ENCODE measurements at places on chromosomes 5 and 9.

- no peak for DNase-seq
Measured at GRCh38 chr9:83294816-83295215, 231.9 kb upstream of the RASEF start.

- no peak for DNase-seq
Measured at GRCh38 chr5:155905364-155905763, 421.6 kb upstream of the SGCD start.

- DNase-seq, result no peak
Measured at GRCh38 chr5:64872044-64872443, 103.3 kb downstream of the CWC27 start.

DNA sequence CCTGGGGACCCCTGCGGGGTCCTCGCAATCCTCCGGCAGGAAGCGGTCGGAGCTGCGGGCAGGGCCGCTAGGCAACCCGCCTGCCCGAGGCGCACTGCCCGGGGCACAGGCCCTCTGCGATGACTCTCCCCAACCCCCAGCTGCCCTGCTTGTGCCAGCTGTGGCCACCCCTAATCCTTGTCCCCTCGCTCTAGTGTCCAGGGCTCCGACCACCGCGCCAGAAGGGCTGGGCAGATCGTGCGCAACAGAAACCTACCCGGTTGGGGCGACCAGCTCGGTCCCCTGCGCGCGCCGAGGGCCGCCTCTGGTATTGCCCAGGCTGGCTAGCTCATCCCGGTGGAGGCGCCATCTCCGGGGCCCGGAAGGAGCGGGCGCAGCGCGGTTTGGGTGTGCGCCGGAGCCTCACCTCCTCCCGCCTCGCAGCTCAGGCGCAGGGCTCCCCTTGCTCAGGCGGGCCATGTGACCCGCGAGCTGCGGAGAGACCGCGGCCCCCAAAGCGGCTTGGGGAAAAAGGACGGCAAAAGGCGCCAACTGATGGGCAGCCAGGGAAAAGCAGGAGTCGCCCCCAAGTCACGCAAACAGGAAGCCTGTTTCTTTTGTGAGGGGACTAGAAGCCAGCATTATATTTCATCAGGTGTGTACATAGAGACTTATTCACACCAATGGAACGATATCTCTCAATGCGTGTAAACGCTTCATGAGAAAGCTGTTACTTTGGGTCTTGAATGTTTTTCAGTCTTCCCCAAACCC is 46.8 kb upstream of the RNF20 start:
- DNase-seq, result peak; percentile 50

GRCh38 chr5:50964746-50965653 is 298.6 kb downstream of the PARP8 start:
- no peak for DNase-seq

DNA sequence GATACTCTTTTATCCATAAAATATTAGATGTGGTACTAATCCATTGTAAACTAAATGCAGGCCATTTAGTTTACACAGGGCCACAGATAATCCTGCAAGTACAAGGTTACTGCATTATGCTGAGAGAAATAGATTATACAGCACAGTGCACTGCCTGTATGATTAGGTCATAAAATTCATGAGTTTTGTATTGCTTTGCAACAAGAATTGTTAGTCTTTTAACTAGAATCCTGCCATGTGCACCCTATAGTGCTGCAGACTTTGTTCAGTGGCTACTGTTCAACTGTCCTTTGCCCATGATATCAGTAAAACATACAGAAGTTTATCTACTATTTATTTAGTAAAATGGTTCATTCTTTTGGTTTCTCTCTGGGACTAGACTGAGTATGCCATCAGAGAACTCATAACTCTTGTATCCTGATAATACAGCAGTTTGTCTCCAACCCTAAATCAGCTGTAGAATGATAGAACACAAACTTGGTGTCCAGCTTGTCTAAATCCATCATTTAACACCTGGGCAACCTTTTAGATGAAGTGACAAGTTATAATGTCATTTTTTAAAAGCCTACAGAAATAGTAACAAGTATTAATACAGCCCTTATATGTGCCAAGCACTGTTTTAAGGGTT is 291.2 kb downstream of the TMEM167A start:
- no peak for DNase-seq

GRCh38 chr9:19018201-19018600 is 14.8 kb downstream of the SAXO1 start:
- DNase-seq, result no peak

DNA sequence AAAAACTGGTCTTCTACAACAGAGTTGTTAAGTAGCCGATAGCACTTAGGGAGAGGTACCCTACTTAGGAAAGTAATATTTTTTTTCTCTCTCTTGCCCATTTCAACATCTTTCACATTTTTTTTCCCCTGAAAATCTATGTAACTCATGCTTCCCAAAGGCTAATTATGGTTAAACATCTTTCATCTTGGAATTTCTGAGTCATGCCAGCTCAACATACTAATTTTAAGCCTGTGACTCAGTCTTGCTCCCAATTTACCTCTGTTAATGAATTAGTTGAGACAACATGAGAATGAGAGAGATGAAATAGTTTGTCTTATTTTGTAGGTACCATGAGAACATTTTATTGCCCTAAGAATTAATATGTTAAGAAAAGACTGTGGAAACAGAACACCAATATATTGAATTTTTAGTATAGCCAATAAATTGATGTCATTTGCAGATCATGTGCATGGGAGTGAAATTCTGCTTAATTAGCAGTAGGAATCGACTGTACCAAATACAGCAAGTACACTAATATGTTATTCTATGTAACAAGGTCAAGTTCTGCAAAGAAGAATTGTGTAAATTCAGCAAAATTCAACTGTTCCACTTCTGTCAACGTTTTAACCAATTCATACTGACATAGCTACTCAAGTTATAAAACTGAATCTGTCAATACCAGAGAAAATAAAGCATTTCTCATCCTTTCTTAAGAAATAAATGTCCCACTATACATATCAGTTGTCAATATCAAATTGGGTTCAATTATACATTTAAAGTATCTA is 550.0 kb downstream of the PTPRD start:
- peak; percentile 60 for DNase-seq
